Subcutaneous adipose tissue (tissue), 4 donors: ENCODE measurements at places on chromosomes 2 and 18. TPM values are rescaled to one million over a fixed set of nuclear protein-coding genes. Genes with fewer than 3 reads are reported as not detected.

Gene ADD2
- 0.75 TPM for total RNA-seq

Gene VAPA
- 282 TPM for total RNA-seq

Gene ACYP2
- 22.4 TPM for total RNA-seq

Gene AQP12B
- not detected for total RNA-seq

Gene EIF2AK3
- 20.6 TPM for total RNA-seq

Gene SNTG2
- 17.4 TPM for total RNA-seq

Gene DSC2
- total RNA-seq: 15.5 TPM

Gene NTSR2
- 1.1 TPM for total RNA-seq

Gene CD207
- not detected for total RNA-seq

Gene MPP4
- total RNA-seq: not detected

Gene STPG4
- not detected for total RNA-seq

Gene GPR45
- total RNA-seq: not detected

Gene SCN1A
- total RNA-seq: not detected

Gene VWC2L
- total RNA-seq: not detected

Gene NCKAP5
- 4.3 TPM for total RNA-seq

Gene ARHGEF33
- total RNA-seq: 0.68 TPM

Gene UGT1A8
- not detected for total RNA-seq

Gene TNFAIP6
- total RNA-seq: 5.9 TPM
